ENCODE measurements at places on chromosomes 6 and 20.

- DNase-seq, result no peak
These were observed 23.0 kb downstream of the NHLRC1 start for GRCh38 chr6:18099511-18099910.

- no peak for DNase-seq
These were observed 257.4 kb downstream of the PLCB1 start for GRCh38 chr20:8389381-8390036.

- DNase-seq, result no peak
These were observed 44.4 kb downstream of the EPM2A start for GRCh38 chr6:145690969-145691368.

DNA sequence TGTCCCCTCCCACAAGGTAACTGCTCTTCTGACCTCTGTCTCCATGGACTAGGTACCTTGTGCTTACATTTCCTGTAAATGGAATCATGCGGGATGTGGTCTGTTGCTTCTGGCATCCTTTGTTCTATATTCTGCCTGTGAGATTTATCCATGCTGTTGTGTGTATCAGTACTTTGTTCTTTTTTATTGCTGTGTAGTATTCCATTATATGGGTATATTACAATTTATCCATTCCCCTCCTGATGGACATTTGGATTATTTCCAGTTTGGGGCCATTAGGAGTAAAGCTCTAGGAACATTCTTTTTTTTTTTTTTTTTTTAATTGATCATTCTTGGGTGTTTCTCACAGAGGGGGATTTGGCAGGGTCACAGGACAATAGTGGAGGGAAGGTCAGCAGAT, 3.4 kb downstream of the C2 start:
- no peak for DNase-seq

DNA sequence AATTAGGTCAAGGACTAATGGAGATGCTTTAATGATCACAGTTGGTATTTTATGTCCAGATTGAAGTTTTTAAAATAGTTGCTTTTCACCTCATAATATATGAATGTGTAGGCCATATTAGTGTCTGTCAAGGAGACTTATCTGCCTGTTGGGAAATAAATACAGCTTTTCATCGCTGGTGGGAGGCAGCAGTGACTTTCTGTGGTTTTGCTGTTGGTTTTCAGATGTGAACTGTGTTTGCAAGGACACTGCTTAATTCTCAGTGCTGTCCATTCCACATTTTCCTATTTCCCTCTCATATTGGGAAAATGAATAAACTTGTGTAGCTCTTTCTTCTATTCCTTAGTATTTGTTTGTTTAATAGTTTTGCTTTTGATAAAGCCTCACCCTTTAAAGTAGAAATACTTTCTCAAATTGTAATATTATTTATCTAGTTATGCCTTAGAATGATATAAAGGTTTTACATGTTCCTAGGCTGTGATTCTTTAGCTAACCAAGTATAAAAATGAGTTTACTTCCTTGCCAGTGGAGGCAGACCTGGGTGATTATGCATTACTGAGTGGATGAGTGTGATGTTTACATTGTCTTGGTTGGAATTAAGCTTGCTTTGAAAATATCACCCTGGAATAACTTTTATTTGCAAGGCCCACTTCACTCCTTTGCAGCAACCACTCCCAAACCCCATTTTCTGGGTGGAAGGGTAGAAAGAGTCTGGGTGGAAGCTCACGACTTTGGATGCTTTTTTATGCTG, 3.3 kb downstream of the PLCB4 start:
- no peak for DNase-seq

GRCh38 chr6:37938909-37939308, 119.4 kb downstream of the ZFAND3 start:
- no peak for DNase-seq

DNA sequence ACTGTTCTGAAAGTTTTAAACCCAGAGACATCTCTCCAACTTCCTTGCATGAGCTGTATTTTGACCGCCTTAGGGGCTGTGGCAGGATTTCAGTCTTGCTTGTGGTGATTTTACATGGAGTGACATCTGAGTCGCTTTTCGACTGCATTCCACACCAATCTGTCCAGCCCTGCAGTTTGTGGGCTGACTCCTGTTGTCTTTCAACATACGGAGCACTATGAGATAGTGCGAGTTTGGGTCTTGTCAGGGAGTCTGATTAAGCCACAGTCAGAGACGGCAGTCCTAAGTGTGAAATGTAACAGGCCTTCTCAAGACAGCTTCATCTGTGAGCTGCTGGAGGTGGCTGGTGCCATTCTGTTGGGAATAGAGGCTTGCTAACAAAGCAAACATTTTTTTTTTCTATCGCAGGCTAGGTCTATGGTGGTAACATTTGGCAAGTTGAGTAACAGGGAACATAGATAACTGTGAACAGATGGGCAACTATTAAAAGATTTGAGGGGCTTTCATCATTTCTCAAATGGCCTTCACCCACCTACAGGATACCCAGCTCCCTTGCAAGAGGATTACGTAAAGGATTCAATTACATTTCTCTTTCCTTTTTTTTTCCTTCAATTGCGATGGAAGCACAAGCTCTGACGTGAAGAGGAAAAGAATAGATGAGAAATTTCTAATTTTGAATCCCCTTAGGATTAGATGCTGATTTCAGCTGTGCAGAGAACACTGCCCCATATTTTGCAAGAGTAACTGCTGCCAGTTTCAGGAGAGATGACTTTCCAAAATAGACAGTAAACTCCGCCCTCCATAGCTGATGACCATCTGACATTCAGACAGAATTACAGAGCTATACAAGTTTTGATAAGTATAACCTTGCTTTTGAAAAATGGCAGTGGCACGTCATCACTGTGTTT, 25.1 kb downstream of the CAP2 start:
- DNase-seq, result no peak

- no peak for DNase-seq
These were observed 157.9 kb downstream of the INSM1 start for GRCh38 chr20:20525756-20526155.

- DNase-seq, result no peak
These were observed 82.1 kb downstream of the BFSP1 start for GRCh38 chr20:17449031-17449430.

- DNase-seq, result no peak
These were observed 232.5 kb downstream of the HDGFL1 start for GRCh38 chr6:22801831-22802230.

GRCh38 chr6:156396068-156396771, 381.0 kb upstream of the ARID1B start:
- DNase-seq, result no peak

GRCh38 chr6:113185299-113185698, 671.8 kb upstream of the MARCKS start:
- DNase-seq, result no peak

- DNase-seq, result no peak
These were observed 9.3 kb downstream of the SLC9A8 start for GRCh38 chr20:49821870-49822331.

DNA sequence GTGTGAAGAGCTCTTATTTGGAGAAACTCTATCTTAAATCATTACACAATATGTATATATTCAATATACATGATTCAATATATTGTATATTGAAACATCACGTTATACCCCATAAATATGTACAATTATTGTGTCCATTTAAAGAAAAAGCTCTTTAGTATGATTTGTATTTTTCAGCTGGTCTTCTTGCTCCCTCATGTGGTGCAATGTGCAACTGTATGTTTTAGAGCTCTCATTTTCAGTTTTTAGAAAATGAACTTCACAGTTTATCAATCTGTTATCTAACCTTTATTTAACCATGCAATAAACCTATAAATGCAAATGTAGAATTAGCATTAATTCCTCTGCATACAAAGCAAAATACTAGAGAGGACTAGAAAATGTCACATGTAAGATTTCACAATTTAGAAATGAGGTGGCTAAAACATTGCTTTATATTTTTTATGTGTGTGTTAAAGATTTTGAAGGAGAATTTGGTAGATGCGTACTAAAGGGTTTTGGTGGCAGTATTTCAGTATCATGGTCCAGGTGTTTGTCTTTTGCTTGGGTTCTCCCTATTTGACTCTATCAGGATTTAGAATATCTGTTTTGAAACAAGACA, 167.1 kb downstream of the PHF3 start:
- DNase-seq, result no peak

- DNase-seq, result no peak
These were observed 16.6 kb downstream of the TFB1M start for GRCh38 chr6:155297669-155298068.

DNA sequence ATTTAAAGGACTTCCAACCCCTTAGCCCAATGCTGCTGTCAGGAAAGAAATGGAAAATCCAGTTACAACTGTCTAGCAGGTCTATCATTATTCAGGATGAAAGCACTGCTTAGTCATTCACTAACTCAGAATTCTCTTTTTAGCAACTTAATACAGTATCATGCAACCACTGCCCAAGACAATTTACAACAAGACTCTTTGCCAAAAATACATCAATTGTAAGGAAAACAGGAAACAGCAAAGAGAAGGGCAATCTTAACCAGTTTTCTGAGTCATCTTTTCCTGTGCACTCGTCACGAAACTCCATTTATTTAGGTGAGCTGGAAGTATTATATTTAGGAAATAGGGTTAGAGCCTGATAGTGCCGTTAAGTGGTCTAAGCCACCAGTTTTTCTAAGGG, 1197.7 kb upstream of the CITED2 start:
- DNase-seq, result no peak

DNA sequence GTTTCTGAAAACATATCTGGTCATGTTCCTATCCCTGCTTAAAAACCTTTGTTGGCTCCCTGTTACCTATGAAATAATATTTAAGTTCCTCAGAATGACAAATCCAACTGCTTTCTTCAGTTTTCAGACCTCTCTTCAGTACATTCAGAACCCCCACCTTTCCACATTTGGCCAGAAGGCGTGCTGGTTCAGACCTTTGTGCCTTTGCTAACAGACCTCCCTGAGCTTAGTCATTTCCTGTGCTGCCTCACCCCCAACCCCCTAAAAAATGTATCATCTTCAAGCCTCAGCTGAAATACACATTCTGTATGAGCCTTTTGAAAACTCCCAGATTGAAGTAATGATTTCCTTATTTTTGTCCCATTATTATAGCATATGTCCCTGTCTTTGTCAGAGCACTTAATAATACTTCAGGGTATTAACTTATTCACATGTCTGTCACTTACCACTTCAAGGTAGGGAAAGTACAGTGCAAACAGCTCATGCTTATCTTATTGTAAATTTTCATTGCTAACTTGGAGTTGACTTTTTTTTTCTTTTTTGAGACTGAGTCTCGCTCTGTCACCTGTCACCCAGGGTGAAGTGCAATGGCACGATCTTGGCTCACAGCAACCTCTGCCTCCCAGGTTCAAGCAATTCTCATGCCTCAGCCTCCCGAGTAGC, 19.7 kb downstream of the FAM217A start:
- peak; percentile 34 for DNase-seq

- no peak for DNase-seq
These were observed 112.3 kb upstream of the DTNBP1 start for GRCh38 chr6:15775076-15775634.

DNA sequence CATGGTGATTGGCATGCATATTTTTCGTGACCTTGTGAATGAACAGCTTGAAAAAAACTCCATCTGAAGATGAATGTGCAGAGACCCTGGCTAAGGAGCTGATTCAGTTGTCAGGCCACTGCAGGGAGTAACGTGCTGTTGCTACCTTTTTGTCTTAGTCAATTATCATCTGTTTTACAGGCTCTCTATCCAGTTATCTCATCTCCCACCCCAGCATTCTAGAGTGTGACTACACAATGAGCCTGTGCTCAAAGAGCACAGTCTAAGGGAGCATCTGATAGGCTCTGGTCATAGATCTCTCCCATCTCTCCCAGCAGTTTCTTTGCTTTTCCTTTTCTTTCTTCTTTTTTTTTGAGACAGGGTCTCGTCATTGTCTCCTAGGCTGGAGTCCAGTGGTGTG, 45.5 kb downstream of the NDRG3 start:
- no peak for DNase-seq

DNA sequence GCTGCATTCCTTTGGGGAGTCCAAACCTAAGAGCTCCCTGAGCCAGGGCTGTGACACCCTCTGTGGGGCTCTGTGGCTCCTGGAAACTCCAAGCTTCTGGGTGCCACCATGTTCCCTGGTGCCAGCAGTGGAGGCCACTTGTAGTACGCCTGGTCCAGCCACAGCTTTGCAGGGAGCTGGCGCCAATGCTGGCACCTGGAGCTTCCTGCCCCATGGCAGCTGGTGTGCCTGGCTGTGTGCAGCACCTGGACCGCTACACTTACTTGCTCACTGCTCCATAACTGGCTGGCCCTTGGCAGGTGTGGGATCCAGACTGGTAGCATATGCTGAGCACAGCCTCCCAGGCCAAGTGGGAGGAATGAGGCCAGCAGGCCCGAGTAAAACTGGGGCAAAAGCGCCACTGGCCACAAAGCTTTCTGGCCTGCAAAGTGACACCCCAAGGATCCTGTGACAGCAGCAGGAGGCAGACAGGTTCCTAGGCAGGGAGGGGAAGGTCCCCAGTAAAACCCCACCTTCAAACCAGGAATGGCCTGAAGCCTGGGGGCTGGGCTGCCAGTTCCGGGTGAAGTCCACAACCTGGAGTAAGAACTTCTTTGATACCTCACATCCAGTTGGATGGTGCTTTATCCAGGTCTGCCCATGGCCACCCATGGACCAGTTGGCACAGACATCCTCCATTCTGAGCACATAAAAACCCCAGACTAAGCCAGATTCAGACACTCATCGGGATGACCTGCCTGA, 461.0 kb downstream of the TBC1D32 start:
- no peak for DNase-seq

DNA sequence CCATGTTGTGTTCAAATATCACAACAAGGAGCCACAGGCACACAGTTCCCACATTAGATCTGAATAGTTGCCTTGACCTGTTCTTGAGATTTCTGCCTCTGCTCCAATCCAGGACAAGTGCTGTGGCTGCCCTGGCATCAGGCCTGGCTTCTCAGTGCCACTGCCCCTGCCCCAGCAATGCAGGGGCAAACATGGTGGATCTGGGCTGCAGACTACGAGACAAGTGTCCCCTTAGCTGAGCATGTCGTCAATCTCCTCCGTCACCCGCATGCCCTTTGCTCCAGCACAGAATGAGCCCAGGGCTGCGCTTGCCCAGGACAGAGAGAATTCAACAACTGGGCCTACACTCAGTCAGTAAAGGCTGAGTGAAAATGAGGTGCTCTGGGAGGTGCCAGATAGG, 201.6 kb downstream of the SYNDIG1 start:
- DNase-seq, result no peak

DNA sequence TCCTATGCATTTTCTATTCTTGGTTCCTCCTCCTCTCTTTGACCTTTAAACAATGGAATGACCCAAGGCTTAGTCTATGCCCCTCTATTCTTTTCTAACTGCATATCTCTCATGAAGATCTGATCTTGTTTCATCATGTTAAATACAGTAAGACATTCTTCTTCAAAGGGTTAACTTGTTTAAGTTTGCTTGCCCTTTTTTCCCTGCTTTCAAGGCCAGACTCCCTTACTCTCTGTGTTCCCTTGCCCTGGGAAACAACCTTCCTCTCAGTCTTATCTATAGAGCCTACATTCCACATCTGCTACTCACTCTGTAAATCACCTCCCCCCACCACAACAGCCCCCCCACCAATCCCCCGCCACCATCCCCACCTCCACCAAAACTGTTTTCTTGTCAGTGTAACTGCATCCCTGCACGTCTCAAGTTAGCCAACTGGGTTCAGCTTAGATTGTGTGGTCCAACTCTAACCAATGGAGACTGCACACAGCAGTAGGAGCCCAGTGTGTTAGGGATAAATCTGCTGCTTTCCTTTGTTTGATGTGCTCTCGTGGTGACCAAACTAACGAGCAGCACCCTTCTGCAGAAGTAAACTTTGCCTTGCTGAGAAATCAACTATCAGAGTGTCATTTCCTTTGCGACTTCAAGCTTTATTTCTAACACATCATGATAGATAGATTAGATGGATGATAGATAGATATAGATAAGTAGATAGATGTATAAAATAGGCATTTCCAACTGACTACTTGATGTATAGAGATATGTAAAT, 12.6 kb downstream of the SPTLC3 start:
- no peak for DNase-seq

- no peak for DNase-seq
These were observed 299.7 kb downstream of the BTBD3 start for GRCh38 chr20:12217382-12217781.
